ENCODE measurements at places on chromosomes 6 and 20. TPM values are rescaled to one million over a fixed set of nuclear protein-coding genes. Genes with fewer than 3 reads are reported as not detected.
A peak's percentile ranks its signal among the peaks of the same experiment; 100 is the strongest.

Gene PLCB4
- total RNA-seq: 13.7 TPM

DNA sequence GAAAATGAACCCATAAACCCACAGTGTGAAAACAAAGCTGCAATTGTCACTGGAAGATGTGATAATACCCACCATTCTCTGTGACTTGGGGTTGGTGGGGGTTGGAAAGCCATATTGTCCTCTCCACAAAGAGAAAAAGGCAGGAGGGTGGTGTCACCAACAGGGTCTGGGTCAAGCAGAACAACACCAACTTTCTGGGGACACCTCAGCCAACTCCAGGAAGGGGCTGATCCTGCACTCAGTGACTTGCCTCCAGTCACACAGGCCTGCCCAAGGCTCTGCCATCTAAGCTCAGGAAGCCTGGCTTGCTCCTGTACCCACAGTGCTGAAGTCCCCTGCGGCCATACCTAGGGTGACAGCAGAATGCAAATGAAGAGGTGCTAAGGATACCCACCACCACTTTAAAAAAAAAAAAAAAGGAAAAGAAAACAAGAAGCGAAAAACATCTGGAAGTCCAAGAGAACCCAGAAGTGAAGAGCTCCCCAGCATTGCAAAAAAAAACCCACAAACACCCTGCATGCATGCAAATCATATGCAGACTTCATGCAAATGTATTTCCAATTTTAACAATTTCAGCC lies 110.6 kb downstream of the PREX1 start:
- no peak for DNase-seq

- DNase-seq: no peak
These were observed 52.9 kb upstream of the FABP7 start for GRCh38 chr6:122726649-122727048.

- peak; percentile 94 for DNase-seq
These were observed 35.4 kb upstream of the PIM1 start for GRCh38 chr6:37134396-37135191.

DNA sequence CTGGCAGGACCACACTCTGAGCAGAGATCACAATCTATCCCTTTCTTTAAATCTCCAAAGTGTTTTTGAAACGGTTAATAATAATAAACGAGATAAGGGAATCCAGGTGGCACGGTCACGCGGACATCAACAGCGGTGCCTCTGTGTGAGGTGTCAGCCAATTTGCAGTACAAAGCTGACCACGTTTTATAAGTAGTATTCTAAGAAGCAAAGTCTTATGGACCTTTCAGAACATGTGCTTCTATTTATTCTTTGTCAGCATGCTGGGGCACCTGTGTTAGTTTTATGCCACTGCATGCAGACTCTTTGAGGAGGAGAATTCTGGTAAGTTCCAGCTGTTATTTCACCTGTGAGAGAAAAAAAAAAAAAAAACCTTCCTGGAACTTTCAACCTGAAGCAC lies 39.0 kb upstream of the EXOC2 start:
- no peak for DNase-seq

All from fibroblast of lung (primary cell).